Hindlimb muscle (tissue), 1 donor: ENCODE measurements at places on chromosomes 4 and X.

- no peak for DNase-seq
Measured at GRCh38 chrX:136266828-136267227, 15.6 kb upstream of the MAP7D3 start.

- no peak for DNase-seq
Measured at GRCh38 chrX:21972721-21973120, 32.2 kb downstream of the SMS start.

GRCh38 chr4:83054928-83055327 lies 19.9 kb downstream of the COPS4 start:
- DNase-seq = no peak

DNA sequence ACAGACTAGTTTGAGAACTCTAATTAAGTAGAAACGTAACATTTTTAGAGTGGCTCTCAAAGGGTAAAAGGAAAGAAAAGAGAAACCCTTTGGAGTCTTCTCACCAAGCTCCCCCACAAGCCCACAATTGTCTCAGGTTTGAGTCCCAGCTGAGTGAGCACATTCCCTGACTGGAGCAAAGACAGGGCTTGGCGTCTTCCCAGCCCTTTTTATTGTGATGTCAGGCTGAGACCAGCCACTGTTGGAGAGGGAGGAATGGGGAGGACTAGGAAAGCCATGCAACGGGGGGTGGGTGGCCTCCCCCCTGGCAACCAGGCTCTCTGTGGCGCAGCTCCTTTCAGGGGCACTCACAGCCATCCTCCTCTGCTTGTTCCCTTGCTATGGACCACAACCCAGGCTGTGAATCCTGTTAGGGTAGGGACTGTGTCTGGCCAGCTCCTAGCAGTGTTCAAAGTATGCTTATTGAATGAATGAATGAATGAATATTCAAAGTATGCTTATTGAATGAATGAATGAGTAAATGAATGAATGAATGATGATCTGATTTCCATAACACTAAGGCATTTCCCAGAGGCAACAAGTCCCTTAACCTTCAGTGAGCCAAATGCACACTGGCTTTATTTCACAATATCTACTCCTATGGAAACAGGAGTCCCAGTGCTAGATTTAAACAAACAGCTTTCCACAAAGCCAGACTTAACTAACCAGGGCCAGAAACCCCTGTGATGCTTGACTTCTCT lies 413.3 kb downstream of the MID1IP1 start:
- DNase-seq = no peak

GRCh38 chrX:25618248-25618647 lies 519.9 kb upstream of the MAGEB18 start:
- no peak for DNase-seq

DNA sequence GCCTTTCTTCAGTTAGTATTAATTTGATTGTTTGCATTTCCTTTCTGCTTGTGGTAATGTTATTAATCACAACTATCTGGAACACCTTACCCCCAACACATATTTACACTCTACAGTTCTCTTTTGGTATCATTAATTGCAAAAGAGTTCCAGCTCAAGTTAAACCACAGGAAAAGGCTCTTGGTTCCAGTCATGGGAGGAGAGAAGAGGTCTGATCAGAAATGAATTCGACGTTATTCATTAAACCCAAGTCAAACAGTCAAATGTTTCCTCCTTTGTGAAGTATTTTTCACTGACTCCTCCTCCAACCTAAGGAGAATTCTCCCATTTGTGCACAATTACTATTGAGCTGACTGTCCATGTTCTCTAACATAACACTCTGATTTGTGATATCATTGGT lies 91.4 kb downstream of the SLC39A8 start:
- no peak for DNase-seq
